GM12864 (cell line): ENCODE measurements at places on chromosomes 6 and 20.

DNA sequence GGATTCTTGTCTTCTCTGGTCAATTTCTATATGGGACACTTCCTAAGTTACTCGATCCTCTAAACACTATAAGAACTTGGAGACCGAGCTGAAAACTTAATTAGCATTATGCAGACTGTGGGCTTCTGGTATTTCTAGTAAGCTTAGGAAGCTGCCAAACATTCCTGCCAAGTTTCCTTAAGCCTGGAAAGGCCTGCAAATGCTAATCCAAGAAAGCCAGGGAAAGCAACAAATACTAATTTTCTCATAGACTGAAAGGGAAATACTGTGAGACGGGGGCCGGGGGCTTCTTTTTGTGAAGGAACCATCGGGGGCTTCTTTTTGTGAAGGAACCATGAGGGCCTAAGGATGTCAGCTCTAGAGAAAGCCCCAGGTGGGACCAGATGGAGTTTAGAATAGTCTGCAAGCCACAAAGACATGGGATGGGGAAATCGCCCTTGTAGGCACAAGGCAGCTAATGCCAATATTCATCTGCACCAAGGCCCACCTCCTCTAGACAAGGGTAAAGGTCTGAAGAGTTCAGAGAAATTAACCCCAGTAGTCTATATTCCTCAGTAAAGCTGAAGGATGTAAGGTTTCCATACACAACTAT, 332.4 kb upstream of the PRDM1 start:
- no peak for DNase-seq

- DNase-seq = no peak
Observed at GRCh38 chr20:50194422-50194830, 3.8 kb downstream of the CEBPB start.

- no peak for DNase-seq
Observed at GRCh38 chr6:140850438-140850837, 1282.3 kb upstream of the GJE1 start.

- DNase-seq = no peak
Observed at GRCh38 chr20:914727-915498, 1.2 kb downstream of the ANGPT4 start.

DNA sequence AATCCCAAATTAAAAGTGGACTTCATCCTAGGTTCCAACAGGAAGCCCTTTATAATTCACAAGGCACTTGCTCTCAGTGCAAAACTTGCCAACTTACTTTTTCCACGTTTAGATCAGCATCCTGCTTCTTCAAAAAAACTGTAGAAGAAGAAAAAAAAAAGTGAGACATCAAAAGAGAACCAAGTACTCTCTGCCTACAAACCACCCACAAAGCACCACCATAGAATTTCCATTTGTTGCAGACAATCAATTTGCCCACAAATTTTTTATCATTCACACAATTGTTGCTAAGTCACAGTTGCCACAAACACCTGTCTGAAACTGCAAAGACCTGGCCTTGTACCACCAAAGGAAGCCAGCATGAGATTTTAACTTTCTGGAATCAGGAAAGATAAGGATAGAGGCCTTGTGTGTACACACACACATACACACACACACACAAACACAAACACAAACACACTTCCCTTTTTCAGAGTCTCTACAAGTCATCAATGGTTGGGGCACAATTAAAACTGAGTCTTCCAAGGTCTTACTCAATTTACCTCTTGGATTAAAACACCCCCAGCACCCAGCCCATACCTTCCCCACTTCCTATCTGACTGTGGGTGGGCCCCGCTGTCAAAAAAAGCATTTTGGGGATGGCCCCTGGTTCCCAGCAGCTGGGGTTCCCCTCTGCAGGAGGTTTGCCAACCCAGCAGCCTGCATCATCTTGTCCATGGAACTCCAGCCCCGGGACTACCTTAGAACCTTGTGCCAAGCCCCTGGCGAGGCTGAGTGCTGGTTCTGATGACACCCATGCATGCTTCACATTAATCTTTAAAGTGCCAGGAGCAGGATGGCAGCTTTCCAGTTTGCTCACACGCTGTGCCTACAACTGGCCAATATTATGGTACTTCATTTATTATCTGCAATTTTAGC, 26.5 kb downstream of the FYN start:
- DNase-seq = no peak

DNA sequence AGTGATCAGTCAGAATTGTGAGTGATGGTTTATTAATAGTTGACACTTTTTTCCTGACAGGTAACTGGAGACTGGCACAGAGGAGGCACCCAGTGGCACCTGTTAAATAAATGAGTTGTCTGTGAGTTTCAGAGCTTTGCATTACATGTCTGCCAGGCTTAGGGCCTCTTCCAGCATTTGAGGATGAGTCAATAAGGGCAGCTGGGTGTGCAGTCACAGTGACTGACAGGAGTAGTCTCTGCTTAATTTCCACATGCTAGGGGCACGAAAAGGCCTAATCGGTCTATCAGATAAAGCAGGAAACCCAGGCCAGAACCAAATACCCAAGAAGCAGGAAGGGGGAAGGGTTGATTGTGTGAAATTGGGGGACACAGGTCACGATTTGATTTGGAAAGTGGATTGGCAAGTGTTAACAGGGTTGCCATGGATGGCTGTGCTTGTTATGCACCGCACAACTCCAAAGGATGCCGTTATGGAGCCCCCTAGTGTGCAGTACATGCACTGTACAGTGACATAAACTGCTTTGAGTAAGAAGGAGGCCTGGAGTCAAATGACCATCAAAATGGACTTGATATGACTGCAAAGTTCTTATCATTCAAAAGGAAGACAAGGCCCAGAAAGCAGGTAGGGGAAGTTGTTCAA, 111.9 kb upstream of the GGTLC1 start:
- no peak for DNase-seq

- DNase-seq = no peak
Observed at GRCh38 chr6:29912840-29913239, 29.5 kb upstream of the HLA-A start.

GRCh38 chr6:157559201-157559756, 178.3 kb downstream of the ZDHHC14 start:
- no peak for DNase-seq

DNA sequence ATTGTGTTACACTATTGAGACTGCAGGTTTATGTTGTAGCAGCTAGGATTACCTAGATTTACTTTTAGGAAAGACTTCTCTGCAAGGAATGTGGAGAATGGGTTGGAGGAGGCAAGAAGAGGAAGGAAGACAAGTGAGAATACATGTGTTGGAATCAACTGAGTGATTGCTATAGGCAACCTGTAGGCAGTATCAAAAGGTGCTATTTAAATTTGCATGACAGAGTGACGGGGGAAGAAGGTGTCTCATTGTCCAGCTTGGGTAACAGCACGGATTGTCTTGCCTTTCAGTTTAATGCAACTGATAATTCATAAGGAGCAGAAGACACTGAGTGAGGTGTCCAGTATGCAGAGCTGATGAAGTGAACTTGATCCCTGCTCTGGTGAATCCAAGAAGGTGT, 19.4 kb downstream of the SERPINB9 start:
- DNase-seq = no peak

DNA sequence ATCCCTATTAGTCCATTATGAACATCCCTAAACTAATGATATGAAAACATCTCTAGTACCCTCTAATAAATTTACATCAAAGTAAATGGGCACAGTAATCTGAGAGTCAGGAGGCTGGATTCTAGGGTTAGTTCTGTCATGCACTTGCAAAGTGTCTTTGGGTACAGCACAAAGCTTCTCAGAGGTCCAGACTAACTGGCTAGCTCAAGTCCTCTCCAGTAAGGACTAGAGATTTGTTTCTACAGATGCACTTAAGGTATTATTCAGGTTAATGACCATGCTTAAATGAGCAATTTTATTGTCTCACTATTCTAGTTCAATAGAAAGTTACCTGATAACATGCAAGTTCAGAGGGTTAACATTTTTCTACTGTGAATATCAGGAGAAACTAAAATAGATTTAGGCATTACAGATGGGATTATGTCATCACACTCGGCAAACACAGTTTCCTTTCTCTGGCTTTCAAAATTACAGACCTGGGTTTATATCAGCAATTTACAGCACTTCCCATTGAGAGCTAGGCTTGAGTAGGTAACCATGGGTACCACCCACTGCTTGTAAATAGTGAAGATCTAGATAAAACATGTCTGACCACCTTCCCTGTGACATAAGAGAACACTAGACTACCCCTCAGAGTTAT, 402.9 kb upstream of the RUNX2 start:
- no peak for DNase-seq

DNA sequence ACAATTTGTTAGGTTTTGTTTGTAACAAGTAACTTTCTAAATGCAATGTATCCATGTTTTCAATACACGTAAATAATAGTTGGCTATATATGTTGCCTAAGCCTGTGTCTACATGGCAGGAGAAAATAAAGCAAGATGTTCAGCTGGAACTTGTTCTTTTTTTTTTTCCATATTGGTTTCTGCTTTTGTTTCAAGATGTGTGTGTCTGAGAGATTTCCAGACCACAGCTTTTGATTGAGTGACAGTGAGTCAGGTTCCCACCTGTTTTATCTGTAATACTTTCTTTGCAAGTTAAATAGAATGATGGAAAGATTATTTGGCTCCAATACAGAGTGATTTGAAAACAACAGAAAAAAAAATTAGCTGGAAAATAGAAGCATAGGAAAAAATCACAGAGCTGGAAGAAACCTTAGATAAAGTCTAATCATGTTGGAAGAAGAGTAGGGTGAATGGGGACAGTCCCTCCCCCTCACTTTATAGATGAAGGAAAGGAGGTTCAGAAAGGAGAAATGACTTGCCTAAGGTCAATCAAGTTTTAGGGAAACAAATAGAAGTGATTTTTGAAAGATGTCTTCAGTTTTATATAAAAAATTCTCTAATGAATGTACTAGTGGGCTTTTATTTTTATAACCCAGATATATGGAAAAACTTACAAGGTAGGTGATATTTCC, 150.9 kb upstream of the STMND1 start:
- no peak for DNase-seq

DNA sequence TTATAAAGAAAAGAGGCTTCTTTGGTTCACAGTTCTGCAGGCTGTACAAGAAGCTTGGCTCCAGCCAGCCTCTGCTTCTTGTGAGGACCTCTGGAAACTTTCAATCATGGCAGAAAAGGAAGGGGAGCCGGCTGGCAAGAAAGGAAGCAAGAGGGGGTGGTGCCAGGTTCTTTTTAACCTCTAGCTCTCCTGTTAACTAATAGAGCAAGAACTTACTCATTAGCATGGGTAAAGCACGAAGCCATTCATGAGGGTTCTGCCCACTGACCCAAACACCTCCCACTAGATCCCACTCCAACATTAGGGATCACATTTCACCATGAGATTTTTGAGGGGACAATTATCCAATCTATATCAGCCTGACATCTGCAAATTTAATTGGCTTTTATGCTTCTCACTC, 347.1 kb downstream of the GRIK2 start:
- DNase-seq = no peak

DNA sequence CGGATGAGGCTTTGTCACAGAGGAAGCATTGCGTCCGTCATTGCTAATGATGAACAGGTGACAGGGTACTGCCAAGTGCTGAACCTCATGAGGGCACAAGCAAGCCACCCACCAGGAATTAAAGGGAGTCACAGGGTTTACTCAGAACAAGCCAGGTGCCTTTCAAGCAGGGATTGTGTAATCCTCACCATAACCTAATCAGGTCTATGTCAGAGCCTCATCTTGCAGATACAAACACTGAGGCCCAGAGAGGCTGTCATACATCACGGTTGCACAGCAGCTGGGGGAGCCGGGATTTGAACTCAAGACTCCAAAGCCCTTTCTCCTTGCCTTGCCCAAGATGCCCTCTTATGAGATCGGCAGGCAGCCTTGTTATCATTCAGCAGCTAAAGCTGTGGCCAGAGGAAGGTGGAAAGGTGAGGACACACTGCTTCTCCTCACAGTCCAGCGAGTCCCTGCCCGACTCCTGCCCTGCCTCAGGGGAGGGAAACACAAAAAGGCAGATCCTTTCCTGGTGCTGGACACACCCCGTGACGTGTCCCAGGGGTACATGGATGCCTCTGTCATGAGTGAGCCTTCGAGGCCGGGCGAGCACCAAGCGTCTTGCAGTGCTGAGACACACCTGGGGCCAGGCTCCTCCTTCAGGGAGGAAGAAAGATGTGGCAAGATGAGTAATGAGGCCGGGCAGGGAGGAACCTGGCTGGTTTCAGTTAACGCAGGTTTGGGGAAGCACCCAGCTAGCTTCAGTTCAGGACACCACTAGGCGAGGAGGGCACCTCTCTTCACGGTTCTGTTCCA, 214.9 kb downstream of the LY86 start:
- DNase-seq = peak; percentile 68

GRCh38 chr6:36204068-36204753, 7.7 kb downstream of the BRPF3 start:
- no peak for DNase-seq

DNA sequence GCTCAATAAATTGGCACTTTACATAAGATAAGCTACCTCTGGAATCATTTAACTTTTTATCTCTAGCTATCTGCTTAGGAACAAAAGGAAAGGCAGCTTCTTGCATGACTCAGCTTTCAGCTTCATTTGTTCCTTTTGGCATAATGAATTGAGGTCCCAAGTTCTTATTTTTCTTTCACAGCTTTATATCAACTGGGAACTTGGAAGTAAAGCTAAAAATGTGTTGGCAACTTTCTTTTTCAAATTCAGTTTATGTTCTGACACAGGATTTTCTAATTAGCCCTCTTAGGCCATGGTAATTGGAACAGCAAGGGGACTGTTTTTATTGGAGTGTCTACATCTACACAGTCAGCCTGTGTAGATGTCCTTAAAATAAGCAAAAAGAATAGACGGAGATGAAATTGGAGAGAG, 55.2 kb upstream of the MRAP2 start:
- DNase-seq = no peak

DNA sequence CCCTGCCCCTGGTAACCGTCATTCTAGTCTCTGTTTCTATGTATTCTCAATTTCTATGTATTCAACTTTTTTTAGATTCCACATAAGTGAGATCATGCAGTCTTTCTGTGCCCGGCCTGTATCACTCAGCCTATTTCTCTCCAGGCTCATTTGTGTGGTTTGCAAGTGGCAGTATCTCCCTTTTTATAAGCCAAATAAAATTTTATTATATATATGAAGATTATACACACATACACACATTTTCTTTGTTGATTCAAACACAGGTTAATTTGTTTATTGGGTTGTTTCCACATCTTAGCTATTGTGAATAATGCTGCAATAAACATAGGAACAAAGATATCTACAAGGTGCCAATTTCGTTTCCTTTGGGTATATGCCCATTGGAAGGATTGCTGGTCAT, 571.7 kb downstream of the DHX35 start:
- DNase-seq = no peak
